ENCODE measurements at places on chromosomes 12 and 14. TPM values are rescaled to one million over a fixed set of nuclear protein-coding genes. Genes with fewer than 3 reads are reported as not detected.

Gene EFS
- total RNA-seq = 29.6 TPM

- DNase-seq = peak; percentile 83
These were observed 45.7 kb downstream of the EIF2S3B start for GRCh38 chr12:10551375-10551774.

DNA sequence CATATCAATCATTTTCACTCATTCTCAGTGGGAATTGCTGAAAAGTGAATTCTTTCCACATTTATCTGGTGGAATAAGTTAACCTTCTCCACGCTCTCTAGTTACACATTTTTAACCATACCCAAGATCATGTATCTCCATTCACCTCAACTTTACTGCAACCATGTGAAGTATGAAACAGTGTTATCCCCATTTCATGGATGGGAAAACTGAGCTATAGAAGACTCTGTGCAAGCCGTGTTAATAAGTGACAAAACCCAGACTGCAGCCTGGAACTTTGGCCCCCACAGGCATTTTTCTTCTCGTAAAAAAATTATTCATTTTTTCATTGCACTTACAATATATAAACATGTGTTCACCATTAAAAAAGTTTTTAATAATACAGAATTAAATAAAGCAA lies 82.4 kb upstream of the CCND2 start:
- no peak for DNase-seq

- no peak for DNase-seq
These were observed 100.8 kb downstream of the IGF1 start for GRCh38 chr12:102379346-102380162.

GRCh38 chr14:59249029-59249428 lies 60.6 kb downstream of the DAAM1 start:
- DNase-seq = no peak

GRCh38 chr12:12442548-12443071 lies 85.7 kb downstream of the BORCS5 start:
- DNase-seq = no peak

DNA sequence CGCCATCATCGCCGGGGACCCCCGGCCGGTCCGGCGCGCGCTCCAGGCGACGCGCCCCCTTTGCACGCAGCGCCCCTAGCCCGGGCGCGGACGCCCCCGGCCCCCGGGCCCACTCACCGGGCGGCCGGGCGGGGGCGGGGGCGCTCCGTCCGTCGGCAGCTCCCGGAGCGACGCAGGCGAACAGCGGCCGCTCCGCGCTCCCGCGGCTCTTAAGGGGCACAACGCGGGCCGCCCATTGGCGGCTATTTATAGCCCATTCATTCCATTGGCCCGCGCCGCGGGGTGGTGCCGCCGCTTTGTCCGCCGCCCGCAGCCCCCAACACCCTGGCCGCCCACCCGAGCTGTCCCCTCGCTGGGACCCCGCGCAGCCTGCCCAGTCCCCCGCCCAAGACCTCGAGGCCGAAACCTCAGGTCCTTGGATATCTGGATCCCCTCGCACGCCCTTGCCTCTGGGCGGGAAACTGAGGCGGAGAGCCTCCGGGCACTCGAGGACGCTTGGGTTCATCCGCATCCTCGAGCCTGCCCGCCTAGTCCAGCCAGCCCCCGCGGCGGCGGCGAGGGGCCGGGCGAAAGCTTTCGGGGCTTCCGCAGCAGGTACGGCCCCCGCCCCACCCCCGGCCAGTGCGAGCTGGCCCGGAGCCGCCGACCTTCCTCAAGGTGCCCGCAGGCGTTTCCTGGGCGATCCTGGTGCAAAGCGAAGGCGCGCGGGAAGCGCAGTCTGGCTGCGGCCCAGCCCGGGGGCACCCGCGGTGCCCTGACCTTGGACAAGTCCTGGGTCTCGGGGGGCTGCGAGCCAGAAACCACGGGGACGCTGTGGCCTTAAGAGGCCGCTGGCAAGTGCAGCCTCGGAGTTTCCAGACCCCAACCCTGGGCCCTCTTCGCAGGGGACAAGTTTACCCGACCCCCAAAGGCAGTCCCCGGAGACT lies at the start of gene CKB:
Gene CKB (minus strand): TSS at position 182 of the 926 bp plus-strand sequence. CDS start 337 bp downstream, outside the sequence.
- no peak for DNase-seq

Gene DPPA3
- total RNA-seq = not detected

Gene CELA1
- not detected for total RNA-seq

Gene OTUB2
- total RNA-seq = 0.99 TPM

- no peak for DNase-seq
These were observed 108.1 kb downstream of the ERC1 start for GRCh38 chr12:1099158-1099557.

DNA sequence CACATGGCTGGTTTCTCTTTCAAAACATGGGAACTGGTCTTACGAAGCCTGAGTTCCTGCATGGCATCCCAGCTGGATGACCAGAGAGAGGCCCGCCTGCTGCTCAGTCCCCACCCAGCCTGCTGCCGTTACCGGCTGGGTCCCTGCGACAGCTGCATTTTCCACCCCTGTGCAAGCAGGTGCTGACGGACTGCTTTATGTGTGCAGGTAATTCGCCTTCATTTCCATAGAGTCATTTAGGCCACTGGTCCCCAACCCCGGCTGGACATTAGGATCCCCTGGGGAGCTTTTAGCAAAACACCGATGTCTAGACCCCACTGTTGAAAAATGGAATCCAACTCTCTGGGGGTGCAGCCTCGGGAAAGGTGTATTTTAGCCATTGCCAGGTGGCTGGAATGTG lies 51.9 kb downstream of the RBM19 start:
- DNase-seq = peak; percentile 73

DNA sequence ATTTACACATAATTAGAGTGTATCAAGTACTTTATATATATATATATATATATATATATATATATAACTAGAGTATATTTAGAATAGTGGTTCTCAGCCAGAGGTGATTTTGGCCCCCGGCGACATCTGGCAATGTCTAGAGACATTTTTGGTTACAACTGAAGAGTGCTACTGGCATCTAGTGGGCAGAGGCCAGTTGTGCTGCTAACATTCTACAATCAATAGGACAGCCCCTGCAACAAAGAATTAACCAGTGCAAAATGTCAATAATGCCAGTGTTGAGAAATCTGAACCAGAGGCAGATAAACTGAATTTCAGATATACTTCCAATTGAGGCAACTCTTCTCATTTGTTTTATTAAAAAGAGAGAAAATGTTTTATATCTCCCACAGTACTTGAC lies 8.9 kb downstream of the GTF2A1 start:
- DNase-seq = no peak

- DNase-seq = no peak
These were observed 527 bp upstream of the CARMIL3 start for GRCh38 chr14:24051176-24051788.

DNA sequence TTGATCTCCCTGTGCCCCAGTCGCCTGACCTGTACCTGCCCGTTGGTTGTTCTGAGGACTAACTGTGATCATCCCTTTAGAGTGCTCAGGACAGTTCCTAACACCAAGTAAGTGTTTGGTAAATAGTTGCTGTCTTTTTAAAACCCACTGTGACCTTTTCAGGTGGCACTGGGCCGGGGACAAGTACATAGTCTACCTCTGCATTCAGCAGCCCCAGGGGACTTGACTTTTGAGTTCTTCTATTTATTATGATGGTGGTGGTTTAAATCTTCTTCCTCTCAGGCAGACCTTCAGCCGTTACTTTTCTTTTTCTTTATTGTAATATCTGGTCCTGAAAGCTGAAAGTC lies 38.8 kb downstream of the EVL start:
- DNase-seq = no peak

DNA sequence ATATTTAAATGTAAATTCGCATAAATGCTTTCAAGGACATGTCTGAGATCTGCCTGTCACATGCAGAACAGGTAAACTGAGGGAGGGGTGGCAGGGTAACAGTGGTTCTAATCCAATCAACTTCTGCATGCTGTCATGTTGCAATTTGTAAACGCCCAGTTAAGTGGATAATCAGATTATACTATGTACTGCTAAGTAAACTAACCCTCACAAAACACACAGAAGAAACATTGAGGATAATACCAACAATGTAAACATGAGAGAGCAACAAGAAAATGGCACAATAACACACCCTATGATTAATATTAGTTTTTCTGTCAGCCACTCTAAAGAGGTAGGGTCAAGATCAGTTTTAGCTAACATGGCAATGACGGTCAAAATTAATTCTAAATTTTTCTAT lies 123.7 kb downstream of the KIF21A start:
- no peak for DNase-seq

DNA sequence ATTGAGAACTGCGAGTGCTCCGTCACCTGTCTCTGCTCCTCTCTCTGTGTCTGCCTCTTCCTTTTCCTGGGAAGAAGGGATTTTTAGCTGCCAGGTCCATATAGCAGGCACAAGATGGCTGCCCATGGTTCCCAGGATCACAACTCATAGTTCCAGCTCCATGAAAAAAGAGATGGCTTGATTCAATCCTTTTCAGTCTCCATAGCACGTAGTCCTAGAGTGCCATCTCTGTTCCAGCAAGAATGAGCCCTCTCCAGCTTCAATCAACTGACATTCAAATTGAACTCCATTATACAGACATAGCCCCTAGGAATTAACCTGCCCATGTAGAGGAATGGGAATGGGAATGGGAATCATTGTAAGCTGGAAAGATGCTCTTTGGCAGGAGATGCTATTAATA lies 34.7 kb upstream of the RTRAF start:
- no peak for DNase-seq

DNA sequence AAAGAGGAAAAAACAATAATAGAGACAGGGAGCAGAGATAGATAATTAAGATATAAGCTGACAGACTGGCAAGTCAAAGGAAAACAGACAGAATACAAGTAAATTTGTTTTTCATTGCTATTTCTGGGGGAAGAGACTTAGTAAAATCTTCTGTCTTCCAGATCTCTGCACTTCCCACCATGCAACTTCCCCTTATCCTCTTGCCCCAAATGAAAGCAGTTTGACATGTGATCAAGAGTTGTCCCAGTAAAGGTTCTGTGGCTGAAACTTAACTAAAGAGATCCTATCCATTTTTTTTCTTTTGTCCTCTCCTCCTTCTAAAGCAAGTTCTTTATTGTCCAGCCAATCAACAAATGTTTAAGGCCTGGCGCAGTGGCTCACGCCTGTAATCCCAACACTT lies 1.5 kb upstream of the MLF2 start:
- no peak for DNase-seq

GRCh38 chr12:62789851-62790250 lies 145.1 kb downstream of the PPM1H start:
- DNase-seq = no peak

Gene DBX2
- total RNA-seq = not detected

DNA sequence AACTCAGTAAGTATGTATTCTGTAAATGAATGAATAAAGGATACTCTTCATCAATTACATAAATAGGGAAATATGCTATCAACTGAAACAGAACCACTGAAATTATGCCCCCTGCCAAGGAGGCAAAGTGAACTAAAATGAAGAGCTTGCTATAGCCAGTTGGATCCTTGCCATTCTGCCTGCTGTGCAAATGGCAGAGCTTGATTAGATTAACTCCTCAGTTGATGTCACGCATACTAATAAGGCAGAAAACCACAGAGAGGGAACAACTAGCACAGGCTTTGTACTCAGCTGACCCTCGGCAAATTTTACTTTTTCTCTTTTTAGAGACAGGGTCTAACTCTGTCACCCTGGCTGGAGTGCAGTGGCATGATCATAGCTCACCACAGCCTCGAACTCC lies 36.7 kb upstream of the FERMT2 start:
- DNase-seq = no peak

DNA sequence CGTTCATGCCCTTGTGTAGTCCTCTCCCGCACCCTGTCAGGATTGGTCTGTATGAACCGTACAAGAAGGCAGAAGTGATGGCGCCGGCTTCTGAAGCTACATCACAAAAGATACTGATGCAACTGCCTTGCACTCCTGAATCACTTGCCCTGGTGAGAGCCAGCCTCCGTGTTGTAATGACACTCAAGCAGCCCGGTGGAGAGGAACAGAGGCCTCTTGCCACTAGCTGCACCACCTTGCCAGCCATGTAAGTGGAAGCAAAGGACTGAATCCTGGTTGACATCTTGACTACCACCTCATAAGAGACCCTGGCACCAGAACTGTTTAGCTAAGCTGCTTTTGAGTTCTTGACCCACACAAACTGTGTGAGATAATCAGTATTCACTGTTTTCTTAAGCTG lies 266.0 kb downstream of the ERC1 start:
- no peak for DNase-seq

DNA sequence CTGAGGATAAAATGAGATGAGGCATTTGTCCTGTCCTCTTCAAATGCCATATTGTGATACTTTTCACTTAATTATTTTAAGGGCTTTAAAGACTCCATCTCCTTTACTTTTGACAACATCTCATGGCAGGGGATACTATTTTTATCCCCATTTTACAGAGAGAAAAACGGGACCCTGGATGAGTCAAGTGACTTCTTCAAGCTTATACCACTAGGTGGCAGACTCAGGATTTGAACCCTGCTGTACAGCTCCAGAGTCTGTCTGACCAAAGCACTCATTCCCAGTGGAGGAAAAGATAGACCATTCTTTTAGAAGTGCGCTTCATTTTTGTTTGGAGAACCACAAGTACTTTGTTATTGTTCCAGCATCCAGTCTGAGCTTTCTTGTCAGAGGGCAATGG lies 1.7 kb upstream of the SMOC1 start:
- DNase-seq = no peak

DNA sequence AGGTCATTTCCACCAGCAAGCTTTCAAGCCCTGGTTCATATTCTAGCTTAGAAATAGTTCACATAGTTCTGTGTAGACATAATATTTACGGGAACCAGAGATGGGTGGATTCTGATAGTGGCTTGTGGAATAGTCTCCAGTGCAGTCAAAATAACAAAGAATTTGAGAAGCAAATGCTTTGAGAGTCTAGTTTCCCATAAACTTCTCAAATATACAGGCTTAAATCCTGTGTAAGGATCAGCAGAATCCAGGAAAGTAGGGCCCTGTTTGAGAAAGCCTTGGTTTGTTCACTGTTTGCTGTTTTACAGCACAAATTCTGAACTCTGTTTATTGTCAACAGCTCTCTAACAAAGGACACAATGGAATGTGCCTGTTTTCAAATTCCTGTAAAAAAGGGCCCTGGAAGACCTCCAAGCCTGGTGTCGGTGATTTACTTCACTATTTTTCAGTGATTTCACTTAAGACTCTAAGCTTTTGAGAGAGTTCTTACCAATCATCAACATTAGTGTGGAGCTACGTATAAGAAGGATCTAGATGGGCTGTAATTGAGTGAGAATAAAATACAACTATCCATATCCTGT lies 11.4 kb upstream of the FOS start:
- no peak for DNase-seq

Gene TOX4
- total RNA-seq = 62.2 TPM

Gene OR4M1
- not detected for total RNA-seq

- DNase-seq = peak; percentile 77
These were observed 38.4 kb downstream of the MLXIP start for GRCh38 chr12:122116707-122117535.
